Breast epithelium (tissue), 4 donors: ENCODE measurements at places on chromosomes 7 and 10.

DNA sequence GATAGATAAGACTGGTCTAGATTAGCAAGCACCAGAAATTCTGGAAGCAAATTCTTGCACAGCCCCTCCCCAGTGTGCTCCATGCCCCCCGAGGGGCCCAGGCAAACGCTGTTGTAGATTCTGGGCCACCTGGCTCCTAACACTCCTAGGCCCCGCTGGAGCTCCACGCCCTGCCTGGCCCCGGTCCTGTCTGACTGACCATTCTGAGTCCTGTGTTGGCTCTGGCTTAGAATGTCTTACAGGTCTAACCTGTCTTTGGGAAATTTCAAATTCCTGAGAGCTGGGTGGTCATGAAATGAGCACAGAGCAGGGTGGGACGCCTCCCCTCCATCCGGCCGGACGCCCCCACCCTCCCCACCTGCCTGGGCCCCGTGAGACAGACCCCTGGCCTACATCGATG, 12.6 kb upstream of the OPALIN start:
- DNase-seq: no peak

- DNase-seq: no peak
Observed at GRCh38 chr7:76155938-76156337, 45.8 kb upstream of the SRRM3 start.

- no peak for DNase-seq
Observed at GRCh38 chr10:18294633-18295032, 154.4 kb downstream of the CACNB2 start.

- no peak for DNase-seq
Observed at GRCh38 chr7:101877882-101878591, 60.6 kb downstream of the CUX1 start.

GRCh38 chr7:117728890-117729624, 144.2 kb downstream of the CTTNBP2 start:
- no peak for DNase-seq
